ENCODE measurements at places on chromosomes 11 and 22. TPM values are rescaled to one million over a fixed set of nuclear protein-coding genes. Genes with fewer than 3 reads are reported as not detected.

DNA sequence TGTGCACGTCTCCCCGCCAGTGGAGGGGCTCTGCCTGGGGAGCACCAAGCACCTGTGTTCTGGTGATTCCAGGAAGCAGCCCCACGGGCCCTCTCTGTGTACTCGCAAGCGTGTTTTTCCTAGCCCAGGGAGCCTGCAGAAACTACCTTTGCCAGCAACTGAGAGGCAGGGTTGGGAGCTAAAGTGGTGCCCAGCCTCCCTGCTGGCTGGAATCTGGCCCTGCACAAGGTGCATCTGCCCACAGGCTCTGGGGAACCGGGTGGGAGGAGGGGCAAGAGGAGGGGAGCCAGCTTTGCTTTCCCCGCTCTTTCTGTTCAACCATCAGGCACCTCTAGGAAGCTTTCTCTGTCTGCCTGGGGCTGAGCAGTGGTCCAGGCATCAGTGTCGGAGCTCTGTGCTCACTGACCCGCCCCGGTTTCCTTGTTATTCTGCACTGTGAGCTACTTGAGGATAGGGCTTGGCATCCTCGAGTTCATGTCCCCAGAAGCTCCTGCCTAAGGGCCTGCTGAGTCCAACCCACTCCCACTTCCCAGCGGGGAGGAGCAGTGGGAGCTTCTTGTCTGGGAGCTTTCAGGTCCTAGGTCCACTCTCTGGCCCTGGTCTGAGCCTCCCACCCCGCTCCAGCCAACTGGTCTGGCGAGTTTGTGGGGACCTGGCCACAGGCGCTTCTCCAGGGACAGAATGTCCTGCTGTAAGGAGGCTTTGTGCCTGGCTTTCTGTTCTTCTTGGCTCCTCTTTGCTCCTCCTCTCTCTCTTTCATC lies 14.9 kb downstream of the DAGLA start:
- H3K27me3 ChIP-seq, result no peaks in the 10 kb centered on the region
- no peaks in the 10 kb centered on the region for H3K36me3 ChIP-seq
- DNase-seq, result no peak
- H3K4me1 ChIP-seq, result peaks cover 45% of the 10 kb centered on the region

The GGT1 gene
- 19.7 TPM for total RNA-seq

The GSTP1 gene
- total RNA-seq, result 62.8 TPM

- H3K27ac ChIP-seq, result no peak overlapping the region
- no peaks in the 10 kb centered on the region for H3K4me1 ChIP-seq
- H3K36me3 ChIP-seq, result no peaks in the 10 kb centered on the region
- no peak overlapping the region for H3K4me3 ChIP-seq
- no peak for DNase-seq
Observed at GRCh38 chr11:27212248-27212780, 150.7 kb downstream of the CCDC34 start.
